Stimulated activated CD4-positive, alpha-beta T cell treated with anti-CD3 and anti-CD28 coated beads, Interleukin-1b, Interleukin-23, amount 100 ng/mL, for 4 hours (primary cell): ENCODE measurements at places on chromosomes 13 and 19.

GRCh38 chr19:34351382-34351826 lies 13.6 kb upstream of the GPI start:
- no peak for DNase-seq

DNA sequence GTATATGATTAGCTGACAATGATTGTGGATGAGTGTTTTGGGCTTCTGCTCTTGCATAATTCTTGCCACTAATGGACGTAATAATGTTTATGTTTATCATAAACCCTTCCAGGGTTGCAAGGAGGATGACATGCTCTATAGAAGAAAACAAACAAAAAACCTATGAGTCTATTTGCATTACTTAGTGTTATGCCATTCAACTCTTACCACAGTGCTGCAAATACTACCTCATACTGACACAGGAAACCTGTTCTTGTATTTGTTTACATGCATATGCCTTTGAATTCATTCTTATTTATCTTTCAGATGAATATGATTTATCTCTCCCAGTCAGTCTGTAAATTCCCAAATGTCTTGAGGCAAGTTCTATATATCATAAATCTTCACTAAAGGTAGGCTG lies 39.6 kb upstream of the FREM2 start:
- DNase-seq, result no peak

DNA sequence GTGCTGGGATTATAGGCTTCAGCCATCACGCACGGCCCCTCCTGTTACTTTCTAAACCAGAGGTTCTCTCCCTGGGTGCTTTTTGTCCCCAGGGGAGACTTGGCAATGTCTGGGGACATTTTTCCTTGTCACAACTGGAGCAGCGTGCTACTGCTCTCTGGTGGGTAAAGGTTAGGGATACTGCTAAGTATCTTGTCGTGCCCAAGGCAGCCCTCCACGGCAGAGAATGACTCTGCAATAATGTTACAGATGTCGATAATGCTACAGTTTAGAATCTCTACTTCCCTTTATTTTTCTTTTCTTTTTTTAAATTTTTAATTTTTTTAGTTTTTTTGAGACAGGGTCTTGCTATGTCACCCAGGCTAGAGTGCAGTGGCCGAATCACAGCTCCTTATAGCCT lies 38.0 kb downstream of the ADGRE1 start:
- no peak for DNase-seq

GRCh38 chr19:7260161-7260560 lies 34.1 kb downstream of the INSR start:
- no peak for DNase-seq

DNA sequence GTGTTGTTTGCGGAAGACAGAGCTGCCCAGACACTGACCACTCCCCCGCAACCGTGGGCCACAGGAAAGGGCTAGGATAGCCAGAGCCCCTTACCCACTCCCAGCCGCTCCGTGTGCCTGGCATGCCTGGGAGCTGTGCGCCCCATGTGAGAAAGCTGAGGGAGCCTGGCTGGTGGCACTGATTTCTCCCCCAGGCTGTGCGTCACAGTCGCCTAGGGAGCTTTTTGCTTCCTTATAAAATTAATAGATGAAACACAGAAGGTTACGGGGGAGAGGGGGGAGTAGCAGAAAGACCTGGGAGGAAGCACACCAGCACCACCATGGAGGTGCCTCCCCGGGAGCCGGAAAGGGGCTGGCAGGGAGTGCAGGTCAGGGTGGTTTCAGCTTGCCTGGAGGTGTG lies 24.7 kb downstream of the DPF1 start:
- no peak for DNase-seq

DNA sequence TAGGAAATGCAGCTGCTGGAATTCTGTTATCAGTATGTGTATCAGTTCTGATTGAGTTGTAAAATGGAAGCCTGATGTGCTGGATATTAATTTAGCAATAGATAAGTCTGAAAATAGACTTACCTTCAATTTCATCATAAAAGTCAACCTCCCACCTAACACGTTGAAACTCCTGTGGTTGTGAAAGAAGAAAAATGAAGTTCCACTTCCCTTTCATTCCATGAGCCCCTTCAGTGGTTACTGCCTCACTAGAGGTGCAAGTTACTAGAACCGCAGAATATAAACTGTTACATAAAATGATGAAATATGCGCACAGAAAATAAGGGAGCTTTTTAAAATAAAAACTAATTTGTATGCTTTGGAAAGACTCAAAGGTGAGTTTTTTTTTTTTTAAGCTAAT lies 249.2 kb downstream of the SHISA2 start:
- DNase-seq, result no peak

GRCh38 chr19:48844472-48844871 lies 8.2 kb upstream of the HSD17B14 start:
- DNase-seq, result no peak

DNA sequence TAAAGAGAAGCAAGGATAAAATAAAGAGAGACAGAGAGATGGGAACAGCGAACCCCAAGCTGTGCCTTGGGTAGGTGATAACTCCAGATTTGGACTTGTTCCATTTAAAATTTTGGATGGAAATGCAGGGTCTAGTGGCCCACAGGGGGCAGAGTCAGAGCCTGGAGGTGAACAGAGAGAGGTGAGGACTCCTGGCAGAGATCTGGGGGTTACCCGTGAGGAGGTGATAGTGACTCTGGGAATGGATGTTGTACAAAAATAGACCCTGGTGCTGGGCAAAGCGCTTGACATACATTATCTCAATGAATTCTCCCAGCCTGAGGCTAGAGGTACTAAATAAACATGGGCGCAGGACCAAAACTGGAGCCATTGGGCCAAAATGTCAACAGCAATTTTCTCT lies 14.3 kb upstream of the DHRS12 start:
- DNase-seq, result no peak

DNA sequence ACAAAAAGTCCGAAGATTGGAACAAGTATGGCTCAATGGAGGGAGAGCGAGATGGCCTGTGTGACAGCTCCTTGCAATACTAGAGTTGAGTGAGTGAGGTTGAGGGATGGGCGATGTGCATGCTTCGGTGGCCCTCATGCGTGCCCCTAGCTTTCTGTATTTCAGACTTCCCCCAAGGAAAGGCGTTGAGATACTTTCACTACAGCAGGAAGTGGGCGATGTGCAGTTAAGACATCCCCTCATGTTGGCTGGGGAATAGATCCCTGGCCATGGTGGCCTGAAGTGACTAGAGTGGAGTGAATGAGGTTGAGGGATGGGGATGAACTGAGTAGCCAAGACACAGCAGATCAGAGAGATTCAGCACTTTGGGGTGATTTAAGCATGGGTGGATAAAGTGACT lies 633.9 kb upstream of the GPC6 start:
- no peak for DNase-seq

DNA sequence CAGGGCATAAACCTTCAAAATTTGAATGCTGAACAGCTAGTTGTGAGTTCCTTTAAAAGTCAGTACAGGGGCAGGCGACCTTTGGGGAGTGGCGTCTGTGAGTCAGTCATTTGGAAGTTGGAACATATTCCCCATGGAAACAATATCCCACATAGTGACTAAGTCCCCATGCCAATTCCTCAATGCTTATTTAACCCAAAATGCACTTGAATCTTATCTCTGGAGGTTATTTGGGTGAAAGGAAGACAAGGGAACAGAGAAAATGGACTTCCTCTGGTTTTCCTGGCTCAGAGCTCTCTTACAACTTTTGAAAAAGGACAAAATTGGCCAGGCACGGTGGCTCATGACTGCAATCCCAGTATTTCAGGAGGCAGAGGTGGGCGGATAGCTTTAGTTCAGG lies 479.2 kb upstream of the NBEA start:
- no peak for DNase-seq

- no peak for DNase-seq
Observed at GRCh38 chr13:83182845-83183244, 699.4 kb downstream of the SLITRK1 start.
